ENCODE measurements at places on chromosomes 3 and 15. TPM values are rescaled to one million over a fixed set of nuclear protein-coding genes. Genes with fewer than 3 reads are reported as not detected.

GRCh38 chr3:171982828-171983227, 56.5 kb upstream of the FNDC3B start:
- no peak overlapping the region for H3K4me3 ChIP-seq
- H3K36me3 ChIP-seq, result no peaks in the 10 kb centered on the region
- H3K27ac ChIP-seq, result no peak overlapping the region
- no peaks in the 10 kb centered on the region for H3K27me3 ChIP-seq

Gene C15orf62
- total RNA-seq, result 0.14 TPM

- H3K27me3 ChIP-seq, result no peaks in the 10 kb centered on the region
- no peaks in the 10 kb centered on the region for H3K4me1 ChIP-seq
- H3K27ac ChIP-seq, result no peak overlapping the region
- H3K36me3 ChIP-seq, result no peaks in the 10 kb centered on the region
- no peak overlapping the region for H3K4me3 ChIP-seq
These were observed 145.5 kb downstream of the CDIN1 start for GRCh38 chr15:36724905-36725304.

DNA sequence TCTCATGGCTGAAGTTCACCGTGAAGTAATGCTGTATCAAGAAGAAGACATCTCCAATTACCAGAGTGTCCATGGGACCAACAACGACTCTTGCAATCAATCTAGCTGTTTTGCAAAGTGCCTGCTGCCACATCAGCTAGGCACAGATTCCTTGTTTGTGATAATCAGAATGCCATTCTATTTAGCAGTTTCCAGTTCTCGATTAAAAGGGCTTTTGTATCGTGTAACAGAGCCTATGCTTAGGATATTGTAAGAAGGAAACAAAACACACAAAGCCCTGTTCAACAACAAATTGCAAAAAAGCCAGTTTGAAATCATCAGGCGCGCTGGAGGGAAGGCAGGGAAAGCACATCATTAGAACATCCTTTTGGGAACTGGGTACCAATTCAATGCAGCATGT, 26.1 kb downstream of the RASGRF1 start:
- no peak overlapping the region for H3K27ac ChIP-seq
- H3K4me1 ChIP-seq, result no peaks in the 10 kb centered on the region
- H3K36me3 ChIP-seq, result no peaks in the 10 kb centered on the region
- no peaks in the 10 kb centered on the region for H3K27me3 ChIP-seq
- no peak for DNase-seq
- H3K4me3 ChIP-seq, result no peak overlapping the region

GRCh38 chr3:17258823-17259436, 374.2 kb downstream of the PLCL2 start:
- H3K36me3 ChIP-seq, result no peaks in the 10 kb centered on the region
- H3K27ac ChIP-seq, result no peak overlapping the region
- H3K4me3 ChIP-seq, result no peak overlapping the region
- H3K27me3 ChIP-seq, result no peaks in the 10 kb centered on the region
- no peak for DNase-seq

- H3K27ac ChIP-seq, result no peak overlapping the region
- H3K4me1 ChIP-seq, result no peaks in the 10 kb centered on the region
- H3K27me3 ChIP-seq, result no peaks in the 10 kb centered on the region
These were observed 218.5 kb downstream of the BBX start for GRCh38 chr3:107740992-107741896.

DNA sequence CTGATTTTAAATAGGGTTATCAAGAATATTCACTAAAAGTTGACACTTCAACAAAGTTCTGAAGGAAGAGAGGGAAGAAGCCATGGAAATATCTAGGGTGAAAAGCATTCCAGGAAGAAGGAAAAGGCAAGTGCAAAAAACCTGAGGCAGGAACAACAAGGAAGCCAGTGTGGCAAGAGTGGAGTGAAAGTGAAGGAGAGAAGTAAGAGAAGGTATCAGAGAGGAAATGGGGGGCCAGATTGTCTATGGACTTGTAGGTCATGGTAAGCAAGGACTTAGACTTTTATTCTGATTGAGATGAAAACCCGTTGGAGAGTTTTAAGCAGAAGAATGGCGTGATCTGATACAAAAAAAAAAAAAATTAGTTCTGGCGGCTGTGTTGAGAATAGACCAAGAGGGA, 18.5 kb upstream of the ZNF609 start:
- H3K4me1 ChIP-seq, result no peaks in the 10 kb centered on the region
- no peak overlapping the region for H3K27ac ChIP-seq
- DNase-seq, result no peak
- no peaks in the 10 kb centered on the region for H3K36me3 ChIP-seq
- H3K4me3 ChIP-seq, result no peak overlapping the region

DNA sequence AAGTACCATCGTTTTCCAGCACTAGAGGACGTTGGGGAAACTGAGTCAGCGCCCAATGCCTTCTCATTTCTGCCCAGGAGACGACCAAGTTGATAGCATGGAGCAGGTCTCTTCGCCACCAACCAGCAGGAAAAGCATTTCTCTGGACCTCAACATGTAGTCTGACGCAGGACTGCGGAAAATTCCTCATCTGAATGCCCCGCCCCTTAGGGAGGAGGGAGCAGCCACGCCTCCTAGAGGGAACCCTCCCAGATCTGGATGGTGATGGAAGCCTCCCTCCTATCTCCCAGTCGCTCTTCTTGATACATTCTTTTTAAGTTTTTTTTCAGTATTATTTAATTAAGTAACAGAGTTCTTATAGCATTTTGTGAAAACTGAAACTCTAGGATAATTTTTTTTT, 17.4 kb upstream of the MINDY4B start:
- H3K27ac ChIP-seq, result no peak overlapping the region
- H3K4me1 ChIP-seq, result no peaks in the 10 kb centered on the region
- DNase-seq, result no peak
- H3K27me3 ChIP-seq, result no peaks in the 10 kb centered on the region
- no peak overlapping the region for H3K4me3 ChIP-seq
- H3K36me3 ChIP-seq, result no peaks in the 10 kb centered on the region

DNA sequence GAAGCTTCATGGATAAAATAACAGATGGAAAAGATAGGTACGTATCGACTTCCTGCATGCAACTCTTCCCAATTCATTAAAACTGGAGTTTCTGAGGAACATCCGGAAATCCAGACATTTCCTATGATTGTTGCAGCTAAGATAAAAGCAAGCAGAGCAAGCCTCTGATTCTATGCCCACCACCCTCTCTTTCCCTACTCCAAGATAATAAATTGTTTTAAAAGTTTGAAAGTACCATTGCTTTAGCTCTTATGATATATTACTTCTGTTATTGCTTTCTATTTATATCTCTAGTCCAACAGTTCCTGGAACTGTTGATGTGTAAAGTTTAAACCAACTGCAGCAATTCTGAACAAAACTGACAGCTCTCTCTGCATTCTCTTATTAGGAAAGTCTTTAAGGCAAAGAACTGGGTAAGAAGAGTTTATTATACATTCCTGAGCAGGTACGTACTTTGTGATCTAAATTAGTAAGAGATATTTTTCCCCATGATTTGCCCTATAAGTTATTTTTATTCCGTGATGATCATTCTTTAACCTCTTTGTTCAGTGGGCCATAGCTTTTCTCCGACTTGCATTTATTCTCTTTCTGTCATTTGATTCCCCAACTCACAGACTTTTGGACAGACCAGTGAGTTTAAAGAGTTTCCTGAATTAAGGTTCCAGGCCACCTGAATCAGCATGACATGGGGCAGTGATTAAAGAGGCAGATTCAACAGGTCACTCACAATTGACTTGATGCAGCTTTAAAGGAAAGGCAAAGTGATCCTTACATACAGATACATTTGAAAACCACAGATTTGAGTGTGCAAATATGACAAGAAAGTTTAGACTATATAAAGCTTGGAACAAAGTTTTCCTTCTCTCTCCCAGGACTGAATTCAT, 94.2 kb upstream of the THRB start:
- H3K4me3 ChIP-seq, result no peak overlapping the region
- peak overlapping the region; percentile 12 for H3K27ac ChIP-seq
- peaks cover 37% of the 10 kb centered on the region for H3K4me1 ChIP-seq
- H3K36me3 ChIP-seq, result no peaks in the 10 kb centered on the region
- no peak for DNase-seq
- no peaks in the 10 kb centered on the region for H3K27me3 ChIP-seq

DNA sequence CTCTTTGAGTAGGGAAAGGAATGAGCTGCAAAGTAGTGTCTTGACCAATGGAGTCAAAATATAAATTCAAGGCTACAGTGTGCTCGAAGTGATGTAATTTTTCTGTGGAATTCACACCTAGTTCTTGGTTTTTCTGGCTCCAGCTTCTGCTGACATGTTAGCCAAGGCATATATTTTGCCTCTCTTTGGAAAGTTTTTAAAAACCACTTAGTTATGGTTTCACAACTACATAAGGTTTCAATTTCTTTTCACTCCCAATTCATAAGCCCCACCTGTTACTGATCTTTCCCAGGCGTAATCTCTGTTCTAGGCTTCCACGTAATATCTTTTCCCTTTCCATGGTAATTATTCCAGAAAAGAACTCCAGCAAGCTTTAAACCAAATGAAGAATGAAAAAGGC, 46.9 kb downstream of the GADL1 start:
- no peaks in the 10 kb centered on the region for H3K27me3 ChIP-seq
- no peaks in the 10 kb centered on the region for H3K4me1 ChIP-seq
- no peak overlapping the region for H3K4me3 ChIP-seq

Gene ZPLD1
- total RNA-seq, result not detected

GRCh38 chr3:124882816-124883747, 4.1 kb downstream of the ITGB5 start:
- peak overlapping the region; percentile 21 for H3K27ac ChIP-seq
- H3K36me3 ChIP-seq, result no peaks in the 10 kb centered on the region
- H3K27me3 ChIP-seq, result no peaks in the 10 kb centered on the region
- DNase-seq, result no peak

GRCh38 chr3:52108302-52109232, 45.7 kb downstream of the POC1A start:
- no peaks in the 10 kb centered on the region for H3K27me3 ChIP-seq
- no peak for DNase-seq
- H3K4me3 ChIP-seq, result no peak overlapping the region

- H3K36me3 ChIP-seq, result no peaks in the 10 kb centered on the region
- peak; percentile 92 for DNase-seq
- H3K4me1 ChIP-seq, result peaks cover 63% of the 10 kb centered on the region
These were observed at the start of gene ANXA2 for GRCh38 chr15:60397772-60398445. ANXA2 (minus strand) TSS chr15:60397986; CDS start chr15:60386075, 11,911 bp downstream.
